ENCODE measurements at places on chromosomes 12 and 14.
A peak's percentile ranks its signal among the peaks of the same experiment; 100 is the strongest.

DNA sequence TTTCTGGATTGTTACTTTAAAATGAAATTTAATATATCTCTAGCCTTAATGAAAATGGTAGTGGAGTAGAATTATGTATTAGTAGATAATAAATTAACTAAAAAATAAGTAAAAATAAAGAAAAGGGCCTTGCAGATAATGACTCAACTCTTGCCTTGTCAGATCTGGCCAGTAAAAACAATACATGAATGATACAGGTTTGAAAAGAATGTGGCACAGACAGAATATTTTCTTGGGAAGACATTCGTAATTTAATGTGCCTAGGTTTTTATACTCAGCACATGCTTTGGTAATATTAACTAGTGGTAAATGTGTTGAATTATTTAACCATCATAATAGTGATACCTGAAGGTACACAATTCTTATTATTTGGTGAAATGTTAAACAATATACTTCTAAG lies 28.3 kb downstream of the ATF7IP start:
- DNase-seq: no peak

GRCh38 chr12:69062621-69063237 lies 129.8 kb upstream of the CPM start:
- no peak for DNase-seq

GRCh38 chr12:75970310-75970709 lies 61.3 kb downstream of the PHLDA1 start:
- no peak for DNase-seq

DNA sequence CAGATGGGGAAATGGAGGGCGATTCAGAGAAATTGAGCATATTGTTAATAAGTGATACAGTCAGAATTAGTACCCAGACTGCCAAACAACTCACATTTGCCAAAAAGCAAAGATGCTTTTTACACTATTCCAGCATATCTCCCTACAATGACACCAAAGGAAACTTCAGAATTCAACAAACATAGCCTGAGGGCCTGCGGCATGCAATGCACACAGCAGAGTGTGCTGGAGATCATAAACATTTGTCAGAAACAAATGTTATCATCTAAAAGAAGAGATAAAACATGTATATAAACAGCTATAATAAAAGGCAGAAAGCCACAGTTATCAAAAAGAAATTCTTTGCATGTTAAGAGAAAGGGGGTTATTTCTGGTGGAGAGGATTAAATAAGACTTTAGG lies 20.1 kb upstream of the GARIN6 start:
- DNase-seq: no peak

GRCh38 chr14:75711105-75711795 lies 50.2 kb downstream of the TTLL5 start:
- DNase-seq: peak; percentile 36

- no peak for DNase-seq
Observed at GRCh38 chr14:101082436-101083384, 179.2 kb upstream of the RTL1 start.

- DNase-seq: no peak
Observed at GRCh38 chr12:111155521-111155920, 213.4 kb downstream of the PHETA1 start.

DNA sequence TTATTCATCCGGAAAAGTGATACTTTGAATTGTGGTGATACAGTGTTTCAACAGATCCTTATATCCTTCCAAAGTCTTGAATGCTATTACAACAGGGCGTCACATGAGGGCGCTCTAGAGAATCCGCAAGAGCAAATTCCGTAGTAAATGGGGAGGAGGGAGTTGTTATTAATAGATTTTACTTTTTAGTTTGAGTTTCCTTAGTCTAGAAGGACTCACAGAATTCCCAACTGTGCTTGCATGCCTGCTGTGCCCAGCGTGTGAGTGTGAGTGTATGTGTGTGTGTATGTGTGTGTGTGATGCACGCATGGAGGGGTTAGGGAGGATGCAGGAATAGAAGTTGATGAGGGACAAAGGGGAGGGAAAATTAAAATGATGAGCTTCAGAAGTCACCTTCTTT lies 375.3 kb downstream of the C12orf75 start:
- peak; percentile 67 for DNase-seq

GRCh38 chr14:105549481-105549880 lies 23.1 kb downstream of the TMEM121 start:
- no peak for DNase-seq

DNA sequence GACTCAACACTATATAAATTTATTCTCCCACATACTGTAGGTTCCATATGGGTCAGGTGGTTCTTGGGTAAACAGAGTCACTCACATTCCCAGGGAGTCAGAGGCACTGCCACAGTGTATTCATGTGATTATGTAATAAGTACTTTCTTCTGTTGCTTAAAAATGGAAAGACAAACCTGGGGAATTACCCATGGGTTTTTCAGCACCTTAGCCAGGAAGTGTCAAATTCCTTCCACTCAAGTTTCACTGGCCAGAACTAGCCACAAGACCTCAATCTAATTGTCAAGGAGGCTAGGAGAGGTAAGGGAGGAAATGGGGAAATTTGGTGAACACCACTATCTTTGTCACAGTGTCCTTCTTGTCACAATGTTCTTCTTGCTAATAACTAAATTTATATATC lies 333.2 kb upstream of the MDGA2 start:
- DNase-seq: no peak

- DNase-seq: no peak
Observed at GRCh38 chr14:59846595-59846994, 24.0 kb downstream of the RTN1 start.

- DNase-seq: no peak
Observed at GRCh38 chr12:22932431-22932830, 307.5 kb downstream of the ETNK1 start.

DNA sequence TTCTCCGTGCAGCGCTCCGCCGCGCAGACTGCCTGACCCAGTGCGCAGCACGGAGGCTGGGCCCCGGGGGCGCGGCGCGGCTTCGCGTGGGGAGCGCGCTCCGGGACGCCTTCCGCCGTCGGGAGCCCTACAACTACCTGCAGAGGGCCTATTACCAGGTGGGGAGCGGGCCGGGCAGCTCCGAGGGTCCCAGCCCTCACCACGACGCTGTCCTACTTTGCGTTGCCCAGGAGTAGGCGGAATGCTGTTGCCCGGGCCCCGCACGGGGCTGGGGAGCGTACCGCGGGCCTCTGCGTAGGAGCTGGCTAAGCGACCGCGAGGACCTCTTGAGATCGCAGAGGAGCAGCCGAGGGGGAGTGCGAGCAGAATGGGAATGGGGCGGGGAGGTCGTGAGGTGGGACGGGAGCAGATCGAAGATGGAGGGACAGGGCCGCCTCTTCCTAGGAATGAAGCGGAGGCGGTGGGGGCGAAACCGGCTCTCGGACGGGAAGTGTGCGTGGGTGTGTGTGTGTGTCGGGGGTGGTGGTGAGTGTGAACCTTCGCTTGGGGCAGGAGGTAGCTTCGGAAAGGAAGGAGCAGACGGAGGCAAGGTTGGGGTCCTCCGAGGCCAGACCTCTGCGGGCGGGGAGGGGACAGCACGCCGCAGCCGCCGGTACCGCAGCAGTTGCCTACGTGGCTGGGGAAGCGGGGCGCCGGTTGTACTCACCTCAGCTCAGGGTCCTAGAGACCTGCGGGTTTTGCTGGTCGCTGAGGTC lies 751 bp downstream of the P3H3 start:
- DNase-seq: peak; percentile 72

DNA sequence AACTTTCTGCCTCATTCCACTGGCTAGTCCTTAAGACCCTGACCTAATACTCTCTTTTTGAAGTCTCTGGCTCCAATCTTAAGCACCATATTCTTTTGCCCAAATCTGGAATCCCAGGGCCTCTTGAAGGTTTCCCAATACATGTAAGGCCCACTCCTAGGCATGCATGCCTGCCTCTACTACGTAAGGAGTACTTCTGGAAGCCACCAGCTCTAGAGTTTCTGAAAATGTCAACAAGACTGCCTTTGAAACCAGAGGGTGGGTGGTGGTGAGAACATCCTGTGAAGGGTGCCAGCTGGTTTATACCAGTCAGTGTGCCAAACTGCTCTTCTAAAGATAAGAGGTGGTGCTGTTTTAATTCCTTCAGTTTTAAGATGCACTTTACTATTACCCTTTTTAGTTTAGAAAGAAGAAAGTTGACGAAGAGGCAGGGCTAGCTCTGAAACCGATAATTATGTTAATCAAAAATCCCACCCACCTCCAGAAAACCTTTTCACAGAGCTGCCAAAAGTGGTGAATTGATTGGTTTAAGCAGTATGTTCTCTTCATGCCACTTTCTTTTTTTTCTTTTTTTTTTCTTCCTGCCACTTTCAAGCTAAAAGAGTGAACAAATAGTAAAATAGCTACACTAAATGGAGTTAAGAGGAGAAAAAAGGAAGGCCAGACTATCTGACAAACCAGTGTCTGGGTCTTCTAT lies 8.7 kb upstream of the WDR89 start:
- no peak for DNase-seq
